ENCODE measurements at places on chromosomes 5 and 9.

DNA sequence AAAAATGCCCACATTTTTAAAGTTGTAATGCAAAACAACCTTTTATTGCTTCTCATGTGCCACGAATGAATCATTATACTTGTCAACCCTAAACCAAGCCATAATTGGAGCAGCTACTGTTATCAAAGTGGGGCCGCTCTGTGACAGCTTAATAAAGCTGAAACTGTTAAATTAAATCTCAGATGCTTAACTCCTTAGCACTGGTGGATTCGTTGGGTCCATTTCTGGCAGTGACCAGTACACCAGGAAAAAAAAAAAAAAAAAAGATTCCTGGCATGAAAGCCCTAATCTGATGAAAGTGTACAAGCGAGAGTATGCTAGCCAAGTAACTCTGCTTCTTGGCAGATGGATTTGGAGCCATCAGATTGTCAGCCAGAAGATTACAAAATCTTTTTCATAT is 164.8 kb downstream of the ZSWIM6 start:
- no peak for DNase-seq

DNA sequence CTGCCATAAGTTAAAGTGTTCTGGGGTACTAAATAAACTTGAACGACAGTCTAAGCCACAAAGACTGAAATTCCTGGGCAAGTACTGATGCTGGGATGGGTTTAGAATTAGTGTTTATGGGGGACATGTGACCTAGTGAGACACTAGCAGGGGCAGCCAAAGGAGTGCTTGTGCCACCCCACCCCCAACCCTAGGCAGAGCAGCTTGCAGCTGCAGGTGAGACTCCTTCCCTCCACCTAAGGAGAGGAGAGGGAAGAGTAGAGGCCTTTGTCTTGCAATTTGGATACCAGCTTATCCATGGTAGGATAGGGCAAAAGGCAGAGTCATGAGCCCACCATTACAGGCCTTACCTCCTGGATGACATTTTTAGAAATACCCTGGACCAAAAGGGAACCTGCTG is 28.7 kb upstream of the PDE4D start:
- DNase-seq = no peak

DNA sequence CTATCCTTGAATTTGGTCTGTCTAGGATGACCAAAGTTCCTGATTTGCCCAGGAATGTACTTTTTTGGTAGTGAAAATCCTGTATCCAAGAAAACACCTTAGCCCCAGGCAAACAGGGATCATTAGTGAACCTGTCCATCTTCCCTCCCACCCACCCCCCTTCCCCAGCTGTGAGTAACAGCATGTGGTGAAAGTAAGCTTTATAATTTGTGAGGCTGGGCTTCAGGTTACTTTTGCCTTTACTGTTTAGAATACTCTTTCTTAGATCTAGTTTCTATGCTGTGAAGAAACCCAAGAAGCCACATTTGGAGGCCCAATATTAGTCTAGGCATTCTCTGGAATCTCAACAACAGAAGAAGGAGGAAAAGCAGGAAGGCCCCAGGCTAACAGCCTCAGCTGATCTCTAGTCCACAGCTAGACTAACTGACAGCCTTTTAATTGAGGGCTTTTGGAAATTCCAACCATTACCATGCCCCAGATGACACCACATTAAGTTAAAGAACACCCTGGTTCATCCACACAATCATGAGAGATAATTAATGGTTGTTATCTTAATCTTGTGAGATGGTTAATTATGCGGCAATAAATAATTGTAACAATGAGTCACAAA is 703.0 kb upstream of the NUDT12 start:
- DNase-seq = no peak

DNA sequence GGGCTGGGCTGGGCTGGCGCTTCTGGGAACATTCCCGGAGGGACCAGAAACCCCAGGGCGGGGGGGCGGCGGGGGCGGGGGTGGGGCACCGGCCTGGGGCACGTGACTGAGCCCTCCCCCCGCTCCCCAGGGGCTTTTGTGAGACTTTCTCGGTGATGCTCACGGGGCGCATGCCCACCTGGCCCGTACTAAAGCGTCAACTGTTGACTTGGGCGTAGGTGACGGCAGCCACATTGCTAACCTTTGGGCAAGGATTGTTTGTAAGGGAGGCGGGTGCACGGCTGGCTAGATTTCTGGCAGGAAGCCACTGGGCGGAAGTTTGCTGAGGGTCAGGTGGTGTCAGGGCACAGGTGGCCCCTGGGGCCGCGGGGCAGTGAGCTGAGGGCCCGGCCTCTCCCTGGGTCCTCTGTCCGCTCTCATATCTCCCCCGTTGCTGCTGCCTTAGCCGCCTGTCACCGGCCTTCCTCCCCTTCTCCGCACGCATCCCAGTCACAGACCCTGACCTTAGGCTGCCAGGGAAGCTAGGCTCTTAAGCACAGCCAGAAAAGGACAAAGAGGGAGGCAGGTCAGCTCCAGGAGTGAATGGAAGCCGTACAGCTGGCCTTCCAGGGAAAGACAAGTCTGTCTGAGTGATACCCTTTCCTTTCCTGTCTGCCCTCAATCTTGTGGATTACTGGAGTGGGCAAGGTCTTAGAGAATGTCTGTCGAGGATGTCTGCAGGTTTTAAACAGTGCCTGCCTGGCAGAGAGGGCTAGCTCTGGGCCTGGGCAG is 812 bp downstream of the CACFD1 start:
- DNase-seq = no peak

DNA sequence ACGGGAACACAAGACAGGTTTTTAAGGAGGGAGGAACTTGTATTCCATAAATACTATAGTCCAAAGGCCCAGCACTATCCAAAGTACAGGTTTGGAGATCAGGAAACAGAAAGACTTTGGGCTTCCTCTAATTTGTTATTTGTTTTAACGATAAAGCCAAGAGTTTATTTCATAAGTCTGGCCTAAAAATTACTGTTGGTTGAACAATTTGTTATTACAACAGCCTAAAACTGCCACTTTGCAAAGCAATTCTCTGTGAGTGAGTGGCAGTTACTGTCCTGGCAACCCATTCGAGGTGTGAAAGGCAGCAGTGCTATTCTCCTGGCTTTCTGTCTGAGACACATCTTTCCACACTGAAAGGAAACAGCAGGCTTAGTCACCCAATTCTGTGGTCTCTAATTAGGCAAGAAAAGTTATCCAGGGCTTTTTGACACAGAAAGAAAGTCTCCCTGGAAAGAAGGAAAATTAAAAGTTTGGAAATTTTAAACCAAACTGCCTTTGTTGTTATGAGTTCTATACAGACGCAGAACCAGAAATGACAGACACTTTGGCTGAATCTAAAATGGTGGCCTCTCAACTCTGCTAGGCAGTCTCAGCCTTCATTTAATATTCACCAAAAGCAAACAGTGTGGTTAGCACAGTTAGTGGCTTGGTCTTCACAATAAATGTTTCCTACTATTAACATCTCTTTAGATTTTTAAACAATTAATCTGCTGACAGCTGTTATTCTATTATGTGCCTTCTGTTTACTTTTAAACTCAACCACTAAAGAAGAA is 33.9 kb downstream of the PSMB7 start:
- no peak for DNase-seq

DNA sequence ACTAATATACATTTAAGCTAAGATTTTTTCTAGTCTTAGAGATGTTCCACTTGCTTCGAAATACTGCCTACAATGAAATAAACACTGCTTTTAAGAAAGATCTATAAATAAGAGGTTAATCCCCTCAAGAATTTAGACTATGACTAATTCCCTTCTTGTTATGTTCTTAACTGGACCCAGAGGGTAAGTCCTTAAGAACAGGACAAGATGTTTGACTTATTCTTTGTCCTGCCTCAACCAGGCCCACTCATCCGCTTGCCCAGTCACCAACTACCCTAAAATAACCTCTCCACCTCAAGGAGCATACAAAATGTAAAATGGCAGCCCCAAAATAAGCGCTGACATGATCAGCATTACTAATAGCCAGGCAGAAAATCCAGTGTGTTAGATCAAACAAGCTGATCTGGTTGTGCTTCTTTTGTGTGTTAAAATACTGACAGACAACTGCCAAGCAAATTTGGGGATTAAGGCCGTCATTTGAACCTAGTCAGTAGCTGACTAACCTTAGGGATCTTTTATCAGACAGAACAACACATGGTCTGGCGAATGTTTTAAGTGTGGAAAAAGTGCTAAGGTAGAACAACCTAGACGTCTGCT is 93.7 kb upstream of the SMC5 start:
- no peak for DNase-seq

- no peak for DNase-seq
Observed at GRCh38 chr5:82346399-82347165, 68.4 kb upstream of the RPS23 start.

DNA sequence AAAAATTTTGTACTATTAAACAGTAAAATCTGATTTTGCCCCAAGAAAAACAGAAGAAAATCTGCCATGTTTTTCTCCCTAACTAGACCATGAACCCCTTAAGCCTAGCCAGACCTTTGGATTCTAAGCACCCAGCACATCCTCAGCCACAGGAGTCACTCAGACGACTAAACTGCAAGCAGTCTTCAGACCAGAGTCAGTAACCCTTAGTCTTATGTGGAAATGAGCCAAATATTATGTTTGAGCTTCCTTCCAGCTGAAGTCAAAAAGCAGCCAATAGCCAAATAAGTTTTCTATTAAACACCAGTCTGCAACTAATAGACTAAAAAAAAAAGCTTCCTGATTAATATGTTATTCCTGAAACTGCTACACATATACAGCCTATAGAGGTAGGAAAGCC is 47.4 kb downstream of the GOLPH3 start:
- DNase-seq = no peak

- no peak for DNase-seq
Observed at GRCh38 chr5:137209232-137209809, 289.8 kb downstream of the SPOCK1 start.

GRCh38 chr9:130664251-130665028 is at the start of gene PRDM12:
PRDM12 (plus strand) TSS chr9:130664594; CDS start chr9:130664654, 60 bp downstream.
- no peak for DNase-seq

- no peak for DNase-seq
Observed at GRCh38 chr5:71969460-71969859, 137.8 kb upstream of the MAP1B start.

DNA sequence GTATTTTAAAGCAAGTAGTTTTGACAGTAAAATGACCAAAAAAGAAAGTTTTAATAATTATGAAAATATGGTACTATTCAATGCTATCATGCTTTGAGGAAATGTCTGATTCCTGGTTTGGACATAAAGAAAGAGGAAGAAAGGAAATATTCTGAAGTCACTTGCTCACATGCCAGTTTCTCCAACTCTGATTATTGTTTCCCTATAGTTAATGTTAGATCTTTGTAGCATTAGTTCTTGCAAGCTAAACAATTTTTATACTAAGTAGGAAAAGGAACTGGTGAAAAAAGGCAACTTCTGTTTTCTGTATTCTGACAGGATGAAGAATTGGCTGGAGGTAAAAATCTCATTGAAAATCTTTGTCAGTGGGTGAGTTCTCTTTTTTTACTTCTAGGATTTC is 119.5 kb downstream of the YTHDC2 start:
- DNase-seq = no peak

GRCh38 chr9:114155995-114156656 is 789 bp downstream of the COL27A1 start:
- DNase-seq = no peak

DNA sequence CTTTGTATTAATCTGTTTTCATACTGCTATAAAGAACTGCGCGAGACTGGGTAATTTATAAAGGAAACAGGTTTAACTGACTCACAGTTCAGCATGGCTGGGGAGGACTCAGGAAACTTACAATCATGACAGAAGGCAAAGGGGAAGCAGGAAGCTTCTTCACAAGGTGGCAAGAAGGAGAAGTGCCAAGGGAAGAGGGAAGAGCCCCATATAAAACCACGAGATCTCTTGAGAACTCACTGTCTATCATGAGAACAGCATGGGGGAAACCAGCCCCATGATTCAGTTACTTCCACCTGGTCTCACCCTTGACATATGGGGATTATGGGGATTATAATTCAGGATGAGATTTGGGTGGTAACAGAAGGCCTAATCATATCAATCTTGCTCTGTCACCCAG is 60.9 kb upstream of the CHD1 start:
- DNase-seq = no peak

GRCh38 chr5:124370601-124371000 is 375.8 kb downstream of the ZNF608 start:
- DNase-seq = no peak

All from T-helper 22 cell (primary cell).